AG04449 (cell line): ENCODE measurements at places on chromosomes 5 and 9.

- DNase-seq: no peak
Measured at GRCh38 chr5:17219006-17219422, 1.6 kb downstream of the BASP1 start.

- no peak for DNase-seq
Measured at GRCh38 chr9:96148634-96149532, 153.1 kb downstream of the HSD17B3 start.

GRCh38 chr5:88251048-88251711 is 17.5 kb downstream of the TMEM161B start:
- DNase-seq: no peak

GRCh38 chr9:119667163-119667562 is 297.9 kb upstream of the BRINP1 start:
- no peak for DNase-seq

- no peak for DNase-seq
Measured at GRCh38 chr5:90658620-90659019, 100.0 kb downstream of the ADGRV1 start.

- DNase-seq: no peak
Measured at GRCh38 chr5:41763574-41763973, 106.7 kb downstream of the OXCT1 start.

GRCh38 chr9:129811967-129812363 is 9.0 kb downstream of the TOR1B start:
- no peak for DNase-seq

DNA sequence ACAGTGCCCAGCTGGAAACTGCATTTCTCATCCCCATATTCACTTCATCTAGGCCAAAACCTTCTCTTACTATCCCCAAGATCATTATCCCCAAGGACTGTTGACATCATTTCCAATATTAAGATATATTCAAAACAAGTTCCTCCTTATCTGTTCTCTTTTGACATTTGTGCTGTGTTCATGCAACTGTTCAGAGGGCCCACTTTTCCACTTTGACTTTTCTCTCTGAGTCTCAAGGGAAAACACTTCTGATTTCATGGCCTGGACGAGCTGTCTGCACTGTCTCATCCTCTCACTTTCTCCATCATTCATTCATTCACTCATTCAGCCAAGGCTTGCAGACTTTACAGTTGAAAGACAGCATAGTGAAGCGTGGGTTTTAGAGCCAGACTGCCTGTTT is 173.7 kb upstream of the DAPK1 start:
- no peak for DNase-seq

DNA sequence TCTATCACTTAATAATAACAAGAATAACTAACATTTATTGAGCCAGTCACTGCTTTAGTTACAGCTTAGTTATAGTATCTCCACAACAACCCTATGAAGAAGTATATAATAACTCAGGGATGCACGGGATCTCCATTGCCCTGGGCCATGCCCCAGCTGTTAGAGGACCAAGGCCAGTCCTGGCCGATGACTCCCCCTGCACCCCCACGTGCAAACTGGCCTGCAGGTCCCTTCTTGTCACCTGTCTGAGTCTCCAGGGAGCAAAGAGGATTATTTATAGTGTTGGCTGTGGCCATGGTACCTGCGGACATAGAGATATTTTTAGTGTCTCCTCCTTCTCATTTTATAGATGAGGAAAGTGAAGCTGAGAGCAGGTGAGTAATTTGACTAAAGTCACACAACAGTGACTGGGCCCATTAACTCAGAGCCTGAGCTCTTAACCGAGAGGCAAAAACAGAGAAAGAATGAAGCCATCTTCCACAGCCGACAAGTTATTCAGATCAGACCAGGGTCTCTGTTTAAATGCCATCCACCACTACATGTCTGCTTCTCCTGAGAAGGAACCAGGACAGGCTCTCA is 94.4 kb downstream of the TMEM215 start:
- DNase-seq: no peak

- DNase-seq: no peak
Measured at GRCh38 chr9:108994695-108995094, 18.6 kb downstream of the CTNNAL1 start.

- DNase-seq: no peak
Measured at GRCh38 chr5:59732806-59733205, 160.7 kb downstream of the PDE4D start.

DNA sequence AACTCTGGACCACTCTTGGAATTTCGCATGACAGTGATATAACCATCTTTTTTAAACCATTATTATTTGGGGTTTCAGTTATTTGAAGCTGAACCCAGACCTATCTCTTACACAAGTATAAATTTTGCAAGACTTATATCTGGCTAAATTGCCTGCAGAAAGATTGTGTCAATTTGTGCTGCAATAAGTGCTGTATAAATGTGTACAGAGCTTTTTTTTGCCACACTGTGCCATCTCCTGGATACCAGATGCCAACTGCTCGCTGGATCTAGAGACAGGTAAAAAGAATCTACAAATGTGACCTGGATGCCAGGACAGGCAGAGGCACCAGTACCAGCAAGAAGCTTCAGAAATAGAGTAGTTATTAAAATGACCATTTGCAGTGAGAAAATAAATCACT is 25.9 kb upstream of the TTC39B start:
- no peak for DNase-seq

- no peak for DNase-seq
Measured at GRCh38 chr9:132748450-132748849, 78.2 kb downstream of the GTF3C4 start.

GRCh38 chr9:13110766-13111417 is 168.6 kb downstream of the MPDZ start:
- no peak for DNase-seq

GRCh38 chr9:25207402-25208195 is 470.6 kb downstream of the TUSC1 start:
- DNase-seq: no peak

GRCh38 chr9:77521091-77521490 is 127.0 kb downstream of the GNA14 start:
- DNase-seq: no peak

- DNase-seq: no peak
Measured at GRCh38 chr5:127802477-127802865, 99.3 kb downstream of the CCDC192 start.

DNA sequence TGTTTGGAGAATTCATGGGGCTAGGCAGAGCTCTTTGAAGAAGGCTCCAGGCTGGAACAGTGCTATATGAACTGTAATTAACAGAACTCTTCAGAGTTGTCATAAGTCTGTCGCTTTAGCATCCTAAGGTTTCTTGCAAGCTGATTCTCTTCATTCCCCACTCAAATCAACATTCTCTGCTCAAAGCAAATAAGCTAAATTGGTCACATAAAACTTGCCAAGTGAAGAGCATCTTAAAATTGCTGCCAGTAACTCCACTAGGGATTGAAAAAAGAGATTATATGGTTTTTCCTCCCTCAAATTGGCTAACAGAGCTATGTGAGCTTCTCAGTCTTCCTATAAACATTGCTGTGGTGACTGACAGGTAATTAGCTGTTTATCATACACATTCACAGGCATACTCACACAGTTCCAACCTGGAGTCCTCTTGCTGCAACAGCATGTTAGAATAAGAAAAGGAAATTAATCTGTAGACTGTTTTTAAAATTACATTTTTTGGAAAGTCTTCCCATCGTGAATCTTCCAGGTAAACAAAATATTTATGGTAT is 298.5 kb upstream of the ATP10B start:
- no peak for DNase-seq

- DNase-seq: no peak
Measured at GRCh38 chr9:79015951-79016350, 555.8 kb upstream of the TLE4 start.

GRCh38 chr5:113510836-113511451 is 2.5 kb upstream of the YTHDC2 start:
- DNase-seq: no peak

DNA sequence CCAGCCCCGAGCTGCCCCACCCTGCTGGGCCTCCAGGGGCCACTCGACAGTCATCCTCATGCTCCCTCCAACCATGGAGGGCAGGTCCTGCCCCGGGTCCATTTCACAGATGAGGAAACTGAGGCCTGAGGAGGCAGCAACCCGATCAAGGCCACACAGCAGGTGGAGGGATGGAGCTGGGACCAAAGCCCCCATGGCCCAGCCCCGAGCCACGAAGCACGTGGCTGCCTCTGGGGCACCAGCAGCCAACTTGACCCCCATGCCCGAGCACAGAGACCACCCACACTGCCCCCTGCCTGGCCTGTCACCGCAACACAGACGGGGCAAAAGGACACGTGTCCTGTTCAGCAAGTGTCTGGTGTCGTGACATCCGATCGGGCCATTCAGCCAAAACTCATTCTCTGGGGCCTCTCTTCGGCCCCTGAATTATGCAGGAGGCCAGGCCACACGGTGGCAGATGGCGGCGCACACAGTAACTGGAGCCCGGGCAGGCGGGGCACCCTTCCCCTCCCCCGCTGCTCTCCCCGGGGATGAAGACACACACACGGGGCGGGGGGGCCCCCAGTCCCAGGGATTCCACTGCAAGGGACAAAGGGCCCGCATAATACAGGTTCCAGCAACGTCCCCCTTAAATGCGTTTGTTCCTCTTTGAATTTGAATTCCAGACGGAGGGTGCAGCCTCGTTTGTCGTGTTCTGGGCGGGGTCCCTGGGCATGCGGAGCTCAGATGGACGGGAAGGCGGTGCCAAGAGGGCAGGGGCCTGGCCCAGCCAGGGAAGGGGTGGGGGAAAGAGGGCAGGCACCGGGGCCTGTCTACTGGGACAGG is 29.4 kb upstream of the TMEM250 start:
- no peak for DNase-seq
